ENCODE measurements at places on chromosomes 5 and 9. TPM values are rescaled to one million over a fixed set of nuclear protein-coding genes. Genes with fewer than 3 reads are reported as not detected.
A peak's percentile ranks its signal among the peaks of the same experiment; 100 is the strongest.

- DNase-seq, result no peak
Observed at GRCh38 chr5:5652181-5652580, 229.7 kb downstream of the ICE1 start.

- DNase-seq, result no peak
Observed at GRCh38 chr9:11038366-11038765, 425.6 kb upstream of the PTPRD start.

DNA sequence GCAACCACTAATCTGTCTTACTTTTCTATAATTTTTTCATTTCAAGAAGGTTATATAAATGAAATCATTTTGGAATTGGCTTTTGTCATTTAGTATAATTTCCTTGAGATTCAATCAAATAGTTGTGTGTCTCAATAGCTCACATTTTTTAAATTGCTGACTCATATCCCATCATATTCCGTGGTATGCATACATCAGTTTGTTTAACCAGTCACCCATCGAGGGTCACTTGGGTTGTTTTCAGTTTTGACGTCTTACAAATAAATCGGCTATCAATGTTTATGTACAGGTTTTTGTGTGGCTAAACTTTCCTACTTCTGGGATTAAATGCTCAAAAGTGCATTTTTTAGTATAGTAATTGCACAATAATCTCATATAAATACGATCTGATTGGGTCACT lies 185.5 kb downstream of the TAF11L14 start:
- no peak for DNase-seq

DNA sequence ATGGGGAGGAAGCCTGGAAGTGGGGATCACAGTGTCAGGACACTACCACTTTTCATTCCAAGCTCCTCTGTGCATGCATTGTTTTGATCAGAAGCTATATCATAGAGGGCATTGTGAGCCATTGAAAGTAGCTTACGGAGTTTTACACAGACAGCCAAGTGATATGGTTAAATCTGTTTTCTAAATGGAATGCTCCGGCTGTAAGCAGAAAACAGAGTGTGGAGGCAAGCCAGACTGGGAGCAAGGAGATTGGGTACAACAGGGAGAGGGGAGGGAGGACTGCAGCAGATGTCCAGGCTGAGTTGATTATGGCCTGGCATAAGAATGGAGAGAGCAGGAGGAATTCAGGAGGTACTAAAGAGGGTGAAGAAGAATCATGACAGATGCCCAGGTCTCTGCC lies 15.5 kb upstream of the SOWAHA start:
- peak; percentile 71 for DNase-seq

The LCN15 gene
- not detected for total RNA-seq

GRCh38 chr5:61805101-61805500 lies 473.0 kb downstream of the ZSWIM6 start:
- no peak for DNase-seq

GRCh38 chr5:39024005-39024404 lies 50.2 kb downstream of the RICTOR start:
- DNase-seq, result no peak

The PPP1R2B gene
- total RNA-seq, result 0.16 TPM

DNA sequence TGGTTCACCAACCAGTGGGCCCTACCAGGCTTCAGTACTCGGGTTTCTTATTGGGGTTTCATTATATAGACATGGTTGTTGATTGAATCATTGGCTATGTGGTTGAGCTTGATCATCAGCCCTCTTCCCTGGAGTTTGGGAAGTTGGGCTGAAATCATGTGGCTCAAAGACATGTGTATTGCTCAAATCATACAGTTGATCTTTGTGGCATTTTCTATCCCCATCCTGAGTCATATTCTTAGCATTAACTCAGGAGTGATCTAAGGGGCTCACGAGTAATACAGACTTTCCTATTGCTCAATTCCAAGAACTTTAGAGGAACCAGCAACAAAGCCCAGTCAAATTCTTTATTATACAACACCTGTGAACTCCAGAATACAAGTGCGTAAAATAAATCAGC lies 66.2 kb downstream of the SMC5 start:
- DNase-seq, result no peak

DNA sequence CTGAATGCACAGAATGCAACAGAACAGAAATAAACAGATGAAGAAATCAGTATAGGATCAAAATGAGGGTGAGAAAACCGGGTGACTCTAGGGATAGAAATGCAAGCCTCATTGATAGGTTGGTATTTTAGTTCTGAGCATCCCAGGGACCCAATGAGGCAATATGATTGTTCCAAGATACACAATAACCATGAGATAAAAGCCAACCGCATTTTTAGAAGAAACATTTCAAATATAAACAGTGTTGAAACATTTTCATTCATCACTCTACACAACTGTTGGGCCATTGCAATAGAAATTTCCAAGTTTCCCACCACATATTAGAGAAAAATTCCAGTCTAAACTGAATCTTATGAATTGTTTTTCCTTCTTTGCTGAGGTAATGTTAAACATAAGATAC lies 452.3 kb upstream of the PTGER4 start:
- DNase-seq, result no peak

DNA sequence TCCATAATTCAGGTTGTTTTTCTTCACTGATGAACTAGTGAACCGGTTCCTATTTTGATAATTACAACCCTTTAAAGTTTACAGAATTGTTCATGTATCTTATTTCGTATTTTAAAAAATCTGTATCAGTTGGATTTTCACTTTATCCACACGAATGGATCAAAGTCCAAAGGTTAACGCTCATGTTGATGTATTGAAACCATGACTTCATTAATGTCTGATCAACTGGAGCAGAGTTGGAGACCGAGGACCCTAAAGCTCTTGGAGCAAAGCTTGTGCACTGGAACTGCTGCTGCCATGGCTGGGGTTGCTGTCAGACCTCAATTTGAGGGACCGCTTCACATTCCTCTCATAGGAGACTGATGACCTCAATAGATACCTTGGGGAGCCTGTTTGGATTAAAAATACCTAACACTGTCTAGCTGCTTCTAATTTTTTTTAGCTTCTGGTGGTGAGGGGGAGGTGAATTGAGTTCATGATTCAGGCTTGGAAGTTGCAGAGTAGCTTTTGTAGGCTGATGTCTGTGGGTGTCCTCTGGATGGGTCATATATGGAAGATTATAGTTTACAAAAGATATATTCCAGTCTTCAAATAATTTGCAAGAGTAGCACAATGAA lies 45.1 kb downstream of the KIAA1958 start:
- DNase-seq, result no peak

DNA sequence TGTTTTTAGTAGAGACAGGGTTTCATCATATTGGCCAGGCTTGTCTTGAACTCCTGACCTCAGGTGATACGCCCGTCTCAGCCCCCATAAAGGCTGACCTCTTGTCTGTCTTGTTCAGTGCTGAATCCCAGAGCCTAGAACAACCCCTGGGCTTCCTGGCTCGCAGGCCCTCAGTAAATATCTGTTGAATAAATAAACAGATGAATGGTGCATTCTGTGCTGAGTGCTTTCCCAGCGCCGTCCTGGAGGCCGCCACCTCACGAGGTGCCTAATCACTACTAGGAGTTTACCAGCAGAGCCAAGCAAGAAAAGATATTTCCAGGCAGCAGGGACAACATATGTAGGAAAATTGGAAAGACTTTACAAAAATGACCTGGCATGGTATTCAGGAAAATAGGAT lies 88.5 kb downstream of the SNX24 start:
- no peak for DNase-seq

The CDX1 gene
- total RNA-seq, result not detected

The ANAPC2 gene
- 19.3 TPM for total RNA-seq

GRCh38 chr9:30459156-30459555 lies 1925.3 kb upstream of the ACO1 start:
- DNase-seq, result no peak

The LECT2 gene
- total RNA-seq, result not detected

DNA sequence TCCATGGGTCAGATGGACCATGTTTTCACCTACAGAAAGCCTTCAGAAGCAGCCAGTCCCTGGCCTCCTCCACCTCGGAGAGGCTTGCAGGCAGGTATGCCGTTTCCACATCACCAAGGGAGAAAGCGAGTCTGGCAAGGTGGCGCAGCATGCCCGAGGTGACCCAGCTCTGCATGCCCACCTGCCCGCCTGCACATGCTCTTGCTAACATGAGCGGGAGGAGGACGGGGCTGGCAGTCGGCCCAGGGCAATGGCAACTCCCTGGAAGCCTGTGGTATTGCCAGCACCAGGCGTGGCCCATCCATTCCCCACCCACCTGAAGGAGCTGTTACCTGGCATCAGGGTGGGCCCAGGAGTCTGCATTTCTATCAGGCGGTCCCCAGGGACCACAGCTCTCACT lies 3.3 kb upstream of the NINJ1 start:
- DNase-seq, result no peak

The SLC6A3 gene
- total RNA-seq, result not detected

- DNase-seq, result no peak
Observed at GRCh38 chr5:132414634-132415378, 45.3 kb downstream of the SLC22A5 start.

The SPATA31A1 gene
- not detected for total RNA-seq

GRCh38 chr9:27337236-27337635 lies 40.3 kb upstream of the EQTN start:
- no peak for DNase-seq

The TEX48 gene
- total RNA-seq, result not detected

DNA sequence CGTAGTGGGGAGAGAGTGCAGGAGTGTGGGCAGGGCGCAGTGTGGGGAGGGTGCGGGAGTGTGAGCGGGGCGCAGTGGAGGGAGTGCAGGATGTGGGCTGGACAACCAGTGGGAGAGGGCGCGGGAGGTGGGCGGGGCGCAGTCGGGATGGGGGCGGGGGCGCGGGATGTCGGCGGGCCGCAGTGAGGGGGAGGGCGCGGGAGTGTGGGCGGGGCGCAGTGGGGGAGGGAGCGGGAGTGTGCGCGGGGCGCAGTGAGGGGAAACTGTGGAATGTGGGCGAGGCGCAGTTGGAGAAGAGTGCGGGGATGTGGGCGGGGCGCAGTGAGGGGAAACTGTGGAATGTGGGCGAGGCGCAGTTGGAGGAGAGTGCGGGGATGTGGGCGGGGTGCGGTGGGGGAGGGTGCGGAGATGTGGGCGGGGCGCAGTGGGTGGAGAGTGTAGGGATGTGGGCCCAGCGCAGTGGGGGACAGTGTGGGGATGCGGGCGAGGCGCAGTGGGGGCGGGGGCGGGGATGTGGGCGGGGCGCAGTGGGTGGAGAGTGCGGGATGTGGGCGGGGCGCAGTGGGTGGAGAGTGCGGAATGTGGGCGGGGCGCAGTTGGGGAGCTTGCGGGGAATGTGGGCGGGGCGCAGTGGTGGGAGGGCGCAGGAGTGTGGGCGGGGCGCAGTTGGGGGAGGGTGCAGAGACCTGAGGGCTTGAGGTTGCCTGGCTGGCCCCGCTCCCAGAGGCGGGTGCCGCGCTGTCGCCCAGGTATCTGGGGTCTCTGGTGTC lies at the start of gene NXNL2:
Gene NXNL2 (plus strand): TSS at position 723 of the 770 bp plus-strand sequence. CDS start 257 bp downstream, outside the sequence.
- peak; percentile 18 for DNase-seq

The FCN1 gene
- total RNA-seq, result 1.1 TPM

- DNase-seq, result no peak
Observed at GRCh38 chr5:1707467-1707866, 92.2 kb downstream of the MRPL36 start.

The ARRDC3 gene
- 413 TPM for total RNA-seq

GRCh38 chr9:5442400-5443011 lies 4.8 kb upstream of the PLGRKT start:
- DNase-seq, result no peak

- DNase-seq, result no peak
Observed at GRCh38 chr9:112328545-112328944, 4.9 kb downstream of the PTBP3 start.

DNA sequence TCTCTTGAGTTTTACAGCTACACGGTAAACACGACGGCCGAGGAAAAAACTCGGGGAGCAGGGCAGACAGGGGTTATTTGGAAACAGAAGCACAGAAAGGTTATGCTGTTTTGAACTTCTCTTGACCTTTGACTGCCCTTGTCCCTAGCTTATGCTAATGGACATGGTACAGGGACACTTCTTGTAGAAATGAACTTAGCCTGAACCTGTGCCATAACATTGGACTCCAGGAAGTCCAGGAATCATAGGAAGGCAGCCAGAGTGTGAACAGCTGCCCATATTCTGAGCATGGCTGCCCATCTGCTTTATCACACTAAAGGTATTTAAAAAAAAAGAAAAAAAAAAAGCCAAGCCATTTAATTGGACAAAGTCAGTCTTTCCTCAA lies 46.1 kb downstream of the NR6A1 start:
- no peak for DNase-seq

The PCDHB16 gene
- total RNA-seq, result 4.5 TPM

The GARIN3 gene
- total RNA-seq, result not detected

DNA sequence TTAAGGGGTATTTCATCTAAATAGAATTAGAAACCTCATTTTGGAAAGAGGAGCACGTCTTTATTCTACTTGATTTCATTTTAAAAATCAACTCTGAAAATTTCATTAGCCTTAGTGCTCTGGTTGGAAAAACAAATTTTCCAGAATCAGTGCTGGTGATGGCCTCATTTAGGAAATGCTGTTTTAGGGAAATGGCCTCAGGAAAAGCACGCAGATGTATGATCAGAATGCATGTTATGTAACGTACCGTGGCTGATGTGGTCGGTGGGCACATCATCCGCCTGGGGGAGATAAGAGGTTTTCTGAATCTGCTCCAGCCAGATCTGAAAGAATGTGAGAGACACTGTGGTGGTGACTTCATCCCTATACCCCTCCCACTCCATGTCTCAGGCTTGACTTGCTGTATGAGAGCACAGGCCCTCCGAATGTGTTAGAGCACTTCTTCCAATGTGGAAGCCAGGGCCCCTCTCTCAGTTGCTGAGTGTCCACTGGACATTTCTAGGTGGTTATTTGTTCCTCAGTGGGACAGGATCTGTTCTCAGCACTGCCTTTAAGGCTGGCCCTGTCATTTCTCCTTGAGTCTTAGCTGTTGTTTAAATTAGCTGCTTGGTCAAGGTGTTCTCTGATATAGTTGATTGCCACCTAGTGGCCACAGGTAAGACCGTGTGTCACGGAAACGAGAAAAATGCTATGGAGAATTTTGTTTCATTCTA lies 96.5 kb downstream of the ARHGAP26 start:
- no peak for DNase-seq

DNA sequence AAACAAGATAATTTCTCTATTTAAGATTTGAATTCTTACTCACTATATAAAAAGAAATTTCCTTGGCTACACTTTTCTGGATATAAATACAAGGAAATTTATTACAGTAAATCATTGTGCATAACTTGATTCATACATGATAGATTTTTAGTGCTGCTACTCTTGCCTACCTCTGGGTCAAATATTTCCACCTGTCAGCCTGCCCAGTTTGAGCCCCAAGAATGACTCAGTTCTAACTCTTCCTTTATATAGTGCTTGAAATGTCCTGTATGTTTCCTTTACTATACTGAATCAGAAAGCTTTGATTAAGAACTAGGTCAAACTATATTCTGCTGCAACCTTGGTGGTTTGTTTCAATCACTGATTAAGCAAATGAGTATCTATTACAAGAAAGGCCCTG lies 147.4 kb upstream of the FTMT start:
- no peak for DNase-seq

DNA sequence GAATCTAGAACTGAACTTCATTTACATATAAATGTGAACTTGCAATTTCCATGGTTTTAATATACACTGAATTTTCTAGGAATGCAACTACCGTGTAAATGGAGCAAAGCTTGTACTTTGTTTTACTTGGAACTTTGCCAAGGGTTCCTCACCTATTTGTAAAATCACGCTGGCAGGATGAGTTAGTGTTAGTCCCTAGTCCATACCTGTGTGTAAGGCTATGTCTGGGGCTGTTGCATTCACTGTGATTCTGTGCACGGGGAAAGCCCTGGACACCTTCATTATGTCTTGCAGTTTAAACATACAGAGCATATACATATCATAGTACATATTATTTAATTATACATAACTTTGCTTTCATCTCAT lies 119.9 kb downstream of the PAX5 start:
- no peak for DNase-seq

GRCh38 chr5:79295029-79295428 lies 59.1 kb downstream of the JMY start:
- DNase-seq, result no peak

The CCL19 gene
- total RNA-seq, result not detected

Data from occipital lobe (tissue), 3 donors.